NCI-H1092 (cell line): ENCODE measurements at places on chromosomes 13 and 19.

DNA sequence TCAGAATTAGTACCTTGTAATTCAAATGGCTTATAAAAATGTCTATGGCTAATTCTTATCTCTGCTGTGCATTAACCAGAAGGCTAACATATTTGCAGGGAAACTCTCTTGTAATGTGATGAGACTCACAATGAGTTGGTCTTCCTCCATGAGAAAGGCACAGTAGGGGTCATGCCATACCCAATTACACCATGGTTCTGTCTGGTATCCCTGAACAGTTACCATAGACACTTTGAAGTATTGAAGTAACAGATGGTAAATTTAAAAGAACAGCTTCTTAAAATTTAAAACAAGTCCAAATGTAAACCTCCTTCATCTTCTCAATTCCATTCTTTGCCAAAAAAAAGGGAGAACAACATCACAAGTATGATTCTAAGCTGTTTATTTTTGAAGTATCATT lies 22.6 kb upstream of the SLAIN1 start:
- no peak for DNase-seq

DNA sequence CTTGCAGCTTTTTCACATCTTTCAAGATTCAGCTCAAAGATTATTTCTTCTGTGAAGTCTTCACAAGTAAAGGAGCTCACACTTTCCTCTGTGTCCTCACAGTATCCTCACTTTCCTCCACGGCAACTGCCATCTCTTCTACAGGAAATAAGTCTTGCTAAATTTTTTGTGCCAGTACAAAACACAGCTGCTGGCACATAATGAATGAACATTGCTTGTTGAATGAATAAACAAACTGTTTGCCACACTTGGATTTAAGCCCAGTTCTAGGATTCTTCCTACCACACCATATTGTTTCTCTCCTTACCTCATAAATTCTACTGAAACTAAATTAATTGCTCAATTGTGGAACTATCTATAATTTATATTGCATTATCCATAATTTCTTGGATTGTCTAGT lies 59.5 kb downstream of the RAP2A start:
- DNase-seq, result no peak

DNA sequence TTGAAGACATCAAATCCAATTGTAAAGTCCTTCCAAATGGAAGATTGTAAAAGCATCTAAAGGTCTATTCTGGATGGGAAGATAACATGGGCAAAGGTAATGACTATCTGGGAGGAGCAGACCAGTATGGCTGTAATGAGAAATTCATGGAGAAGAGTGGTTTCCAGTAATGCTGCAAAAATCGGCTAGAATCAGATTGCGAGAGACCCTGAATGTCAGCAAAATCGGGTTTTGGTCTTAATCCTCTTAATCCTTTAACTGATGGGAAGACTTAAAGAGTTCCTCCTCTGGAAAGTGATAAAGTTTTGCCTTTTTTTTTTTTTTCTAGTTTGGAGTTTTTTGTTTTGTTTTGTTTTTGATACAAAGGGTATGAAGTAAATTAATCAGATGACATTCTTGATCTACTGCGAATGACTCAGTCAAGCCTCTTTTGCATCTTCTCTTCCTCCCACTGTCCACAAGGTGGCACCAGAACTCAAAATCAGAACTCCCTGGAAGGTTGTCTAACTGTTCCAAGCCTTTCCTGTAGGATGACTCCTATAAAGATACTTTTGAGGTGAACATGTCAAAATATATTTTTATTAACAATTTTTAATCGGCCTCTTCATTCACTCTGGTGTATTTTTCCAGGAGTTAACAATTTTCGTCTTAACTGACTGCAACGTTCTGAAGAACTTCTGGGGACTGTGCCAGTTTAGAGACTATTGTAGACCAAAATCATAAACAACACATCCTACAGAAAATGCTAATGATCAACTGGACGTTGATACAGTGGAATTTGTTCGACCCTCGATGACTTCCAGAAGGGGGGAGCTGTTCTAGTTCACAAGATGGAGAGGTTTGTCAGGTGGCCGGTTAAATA lies 213.3 kb upstream of the MIR17HG start:
- peak; percentile 66 for DNase-seq

GRCh38 chr19:39296055-39296645 lies at the start of gene IFNL1:
Gene IFNL1 (plus strand): TSS chr19:39296407. CDS start chr19:39296422, 15 bp downstream.
- no peak for DNase-seq

GRCh38 chr19:17681505-17682125 lies 6.5 kb downstream of the UNC13A start:
- DNase-seq, result no peak
